Lower lobe of right lung (tissue), 2 donors: ENCODE measurements at places on chromosomes 1 and 21.

GRCh38 chr1:108976658-108977057, 13.4 kb upstream of the CLCC1 start:
- no peak for DNase-seq

GRCh38 chr1:167328306-167328815, 107.7 kb downstream of the POU2F1 start:
- DNase-seq: no peak

- DNase-seq: peak; percentile 77
Observed at GRCh38 chr21:37073417-37074196, 553 bp downstream of the TTC3 start.

DNA sequence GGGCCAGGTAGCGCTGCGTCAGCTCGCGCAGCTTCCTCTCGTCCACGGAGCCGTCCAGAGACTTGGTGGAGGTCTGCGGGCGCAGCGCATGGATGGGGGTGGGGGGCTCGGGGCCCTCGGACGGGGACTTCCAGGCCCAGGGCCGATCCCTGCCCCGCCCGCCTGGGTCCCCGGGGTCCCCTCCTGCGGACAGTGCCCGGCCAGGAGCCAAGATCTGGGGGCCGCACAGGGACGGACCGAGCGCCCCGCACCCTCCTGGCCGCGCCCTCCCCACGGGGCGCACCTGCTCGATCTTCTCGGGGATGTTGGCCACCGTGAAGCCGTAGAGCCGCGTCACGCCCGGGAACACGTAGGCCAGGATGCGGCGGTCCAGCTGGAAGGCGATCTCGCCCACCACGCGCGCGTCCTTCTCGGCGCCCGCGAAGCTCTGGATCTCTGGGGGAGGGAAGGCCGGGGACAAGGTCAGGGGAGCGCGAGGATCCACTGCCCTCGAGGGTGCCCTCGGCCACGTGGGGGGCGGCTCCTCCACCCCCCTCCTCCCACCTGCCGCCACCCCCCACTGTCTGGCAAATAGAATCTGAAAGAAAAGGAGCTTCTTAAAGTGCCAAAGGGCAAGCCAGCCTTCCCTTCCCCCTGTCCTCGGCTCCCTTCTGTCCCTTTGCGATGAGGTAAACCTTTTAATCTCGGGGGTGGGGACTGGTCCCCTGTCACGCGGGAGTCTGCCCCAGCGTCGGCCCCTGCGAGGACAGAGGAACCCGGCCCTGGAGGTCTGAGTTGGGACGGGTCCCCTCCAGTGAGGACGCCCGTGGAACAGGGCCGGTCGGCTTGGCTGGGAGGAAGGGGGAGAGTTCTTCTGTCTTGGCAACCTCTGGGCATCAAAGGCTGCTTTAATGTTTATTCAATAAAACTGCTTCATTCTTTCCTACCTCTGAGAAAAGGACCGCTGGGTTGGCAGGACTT, 6.5 kb upstream of the FTCD start:
- DNase-seq: no peak

- peak; percentile 59 for DNase-seq
Observed at GRCh38 chr1:15100121-15100879, 53.2 kb upstream of the TMEM51 start.

GRCh38 chr21:43369124-43369523, 57.8 kb downstream of the SIK1 start:
- DNase-seq: no peak

- DNase-seq: no peak
Observed at GRCh38 chr1:195415584-195415983, 1192.7 kb downstream of the KCNT2 start.

- no peak for DNase-seq
Observed at GRCh38 chr1:24149866-24150233, 6.9 kb upstream of the IL22RA1 start.

- peak; percentile 72 for DNase-seq
Observed at GRCh38 chr1:109877317-109877771, 33.3 kb upstream of the CSF1 start.
